H1 (cell line): ENCODE measurements at places on chromosomes 3 and 15. TPM values are rescaled to one million over a fixed set of nuclear protein-coding genes. Genes with fewer than 3 reads are reported as not detected.

Gene CLDN11
- 10.5 and 12.5 TPM in 2 replicates for total RNA-seq

- H3K4me1 ChIP-seq: no peaks in the 10 kb centered on the region; the same call in 1 of the 2 replicates
- H3K36me3 ChIP-seq: peaks cover 7% of the 10 kb centered on the region; the same call in 1 of the 2 replicates
- peak overlapping the region; percentile 96 for H3K4me3 ChIP-seq
- H3K27ac ChIP-seq: no peak overlapping the region
Measured at GRCh38 chr15:74616366-74616939, 817 bp downstream of the CLK3 start.

- no peaks in the 10 kb centered on the region for H3K36me3 ChIP-seq
- DNase-seq: no peak
- no peak overlapping the region for H3K27ac ChIP-seq
- H3K4me1 ChIP-seq: peaks cover 3% of the 10 kb centered on the region; the same call in 1 of the 2 replicates
- H3K4me3 ChIP-seq: no peak overlapping the region
Measured at GRCh38 chr15:99408236-99409096, 157.2 kb downstream of the LRRC28 start.

DNA sequence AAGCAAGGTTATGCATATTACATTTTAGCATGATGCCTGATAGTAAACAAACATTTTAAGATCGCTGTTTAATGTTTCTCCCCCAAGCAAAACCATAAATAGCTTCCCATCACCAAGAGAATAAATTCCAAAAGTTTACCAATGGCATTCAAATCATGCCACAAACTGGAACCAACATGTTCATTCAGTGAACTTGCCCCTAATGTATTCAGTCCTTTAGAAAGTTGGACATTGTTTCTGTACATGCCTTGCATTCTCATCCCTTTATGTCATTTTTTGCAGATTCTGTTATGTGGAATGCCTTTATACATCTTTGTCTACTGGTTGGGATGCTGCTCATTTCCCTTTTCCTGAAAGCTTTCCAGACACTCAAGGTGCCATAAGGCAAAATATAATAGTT, 105.5 kb downstream of the PYDC2 start:
- H3K4me3 ChIP-seq: no peak overlapping the region
- no peak for DNase-seq
- H3K27me3 ChIP-seq: no peaks in the 10 kb centered on the region
- no peaks in the 10 kb centered on the region for H3K36me3 ChIP-seq

- DNase-seq: no peak
- H3K27me3 ChIP-seq: no peaks in the 10 kb centered on the region
- no peaks in the 10 kb centered on the region for H3K36me3 ChIP-seq
Measured at GRCh38 chr3:1082108-1082507, 10.7 kb upstream of the CNTN6 start.

GRCh38 chr15:79849789-79850188, 47.0 kb downstream of the MTHFS start:
- H3K4me1 ChIP-seq: no peaks in the 10 kb centered on the region
- no peaks in the 10 kb centered on the region for H3K36me3 ChIP-seq
- no peaks in the 10 kb centered on the region for H3K27me3 ChIP-seq
- no peak overlapping the region for H3K27ac ChIP-seq
- DNase-seq: peak; percentile 58

Gene CHRM5
- total RNA-seq: not detected in 2 replicates

DNA sequence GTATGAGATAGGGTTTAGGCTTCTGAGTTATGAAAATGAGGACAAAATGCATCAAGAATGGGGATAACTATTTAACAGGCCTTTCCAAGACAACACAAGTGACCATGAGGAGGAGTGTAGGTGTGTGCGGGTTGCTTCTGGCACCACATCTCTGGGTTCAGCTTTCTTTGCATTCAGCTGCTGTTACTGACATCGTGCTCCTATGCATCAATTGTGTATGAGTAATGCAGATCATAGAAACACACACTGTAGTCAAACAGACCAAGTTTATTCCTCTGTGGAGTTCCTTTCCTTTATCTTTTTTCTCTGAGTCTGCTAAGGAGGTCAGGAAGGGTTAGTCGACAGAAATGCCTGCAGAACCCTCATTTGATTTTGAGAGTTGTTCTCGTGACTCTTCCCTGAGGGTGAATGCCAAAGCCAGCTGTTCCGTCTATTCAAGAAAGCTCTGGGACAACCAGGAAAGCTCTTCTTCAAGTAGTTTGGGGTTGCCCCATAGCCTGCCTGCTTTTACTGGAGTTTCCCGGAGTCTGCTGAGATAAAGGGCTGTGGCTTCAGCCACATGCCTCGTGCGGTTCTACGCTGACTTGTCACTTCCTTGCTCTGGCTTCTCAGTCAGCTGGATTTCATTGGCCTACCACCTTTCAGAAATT, 136.7 kb upstream of the TLE3 start:
- no peaks in the 10 kb centered on the region for H3K4me1 ChIP-seq
- no peak for DNase-seq
- H3K27me3 ChIP-seq: no peaks in the 10 kb centered on the region
- H3K27ac ChIP-seq: no peak overlapping the region
- H3K4me3 ChIP-seq: no peak overlapping the region

DNA sequence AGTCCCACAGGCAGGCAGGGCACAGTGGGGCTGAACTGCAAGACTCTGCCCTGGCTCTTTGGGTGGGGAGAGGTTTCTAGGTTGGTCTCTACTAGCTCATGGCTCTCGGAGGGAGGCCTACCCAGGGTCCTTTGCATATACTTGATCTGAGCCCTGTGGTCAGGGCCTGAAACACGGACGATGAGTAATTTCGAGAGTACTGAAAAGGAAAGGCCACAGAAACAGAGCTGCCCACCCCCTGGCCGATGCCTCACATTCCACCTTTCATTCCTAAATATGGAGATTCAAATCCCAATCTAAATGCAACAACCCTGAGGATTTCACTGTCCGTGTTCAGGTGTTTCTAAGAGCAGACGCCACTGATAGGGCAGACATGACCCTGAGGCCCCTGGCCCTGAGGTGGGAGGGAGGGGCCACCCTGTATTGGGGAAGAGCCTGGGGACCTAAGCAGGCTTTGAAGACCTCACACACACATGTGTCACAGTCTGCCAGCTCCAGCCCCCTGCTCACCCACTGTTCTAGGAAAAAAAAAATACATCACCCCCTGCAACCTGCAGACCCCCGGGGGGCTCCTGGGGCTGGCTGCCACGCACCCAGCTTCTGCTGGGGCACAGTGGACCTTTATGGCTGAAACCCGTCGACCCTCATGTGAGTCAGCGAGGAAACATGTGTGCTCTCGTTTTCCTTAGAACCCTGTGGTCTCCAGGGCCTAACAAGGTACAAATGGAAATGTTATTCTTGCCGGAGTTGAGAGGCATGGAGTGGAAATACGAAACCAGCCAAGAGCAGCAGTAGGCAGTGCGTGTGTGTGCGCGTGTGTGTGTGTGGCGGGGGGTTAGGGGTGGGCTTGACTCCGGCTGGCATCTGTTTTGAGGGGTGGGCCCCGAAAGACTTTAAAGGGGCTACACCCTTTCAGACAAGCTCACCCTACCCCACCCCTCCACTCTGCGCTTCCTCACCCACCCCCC, 112.7 kb downstream of the CHSY1 start:
- H3K36me3 ChIP-seq: no peaks in the 10 kb centered on the region
- H3K4me3 ChIP-seq: no peak overlapping the region
- no peak overlapping the region for H3K27ac ChIP-seq
- no peak for DNase-seq
- no peaks in the 10 kb centered on the region for H3K27me3 ChIP-seq

Gene MYH15
- 0.10 TPM in 1 of 2 replicates, not detected in the other for total RNA-seq

Gene SNX4
- total RNA-seq: 21.7 and 23.1 TPM in 2 replicates

DNA sequence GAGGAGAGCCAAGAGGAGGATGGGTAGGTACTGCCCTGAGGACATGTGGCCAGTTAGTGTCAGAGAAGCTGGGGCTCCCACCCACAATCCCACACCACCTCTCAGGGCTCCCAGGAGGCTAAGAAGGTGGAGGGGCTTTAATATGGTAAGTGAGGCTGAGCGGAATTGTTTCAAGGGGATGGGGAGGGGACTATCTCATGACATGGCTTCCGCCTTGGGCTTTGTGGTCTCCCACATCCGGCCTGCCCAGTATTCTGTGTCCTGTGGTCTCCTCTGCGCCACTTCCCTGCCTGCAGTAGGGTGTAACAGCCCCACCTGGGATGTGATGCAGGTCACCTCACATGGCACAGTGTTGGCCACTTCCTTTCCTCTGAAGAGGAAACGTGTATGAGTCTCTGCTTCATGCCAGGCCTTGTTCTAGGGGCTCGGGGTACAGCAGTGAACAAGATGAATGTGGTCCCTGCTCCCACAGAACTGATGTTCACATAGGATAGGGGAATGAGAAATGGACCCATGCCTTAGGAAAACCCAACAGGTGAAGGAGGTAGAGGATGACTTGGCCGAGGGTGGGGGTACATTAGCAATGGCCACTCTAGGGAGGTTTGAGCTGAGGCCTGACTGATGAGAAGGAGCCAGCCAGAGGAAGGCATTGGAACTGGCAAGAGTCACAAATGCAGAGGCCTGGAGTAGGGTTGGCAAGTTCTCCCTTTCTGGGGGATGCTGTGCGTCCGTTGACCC, 3.2 kb downstream of the NEIL1 start:
- H3K27ac ChIP-seq: no peak overlapping the region
- H3K27me3 ChIP-seq: no peaks in the 10 kb centered on the region
- H3K36me3 ChIP-seq: no peaks in the 10 kb centered on the region
- no peak overlapping the region for H3K4me3 ChIP-seq
- no peak for DNase-seq

Gene TMEM207
- total RNA-seq: not detected in 2 replicates

DNA sequence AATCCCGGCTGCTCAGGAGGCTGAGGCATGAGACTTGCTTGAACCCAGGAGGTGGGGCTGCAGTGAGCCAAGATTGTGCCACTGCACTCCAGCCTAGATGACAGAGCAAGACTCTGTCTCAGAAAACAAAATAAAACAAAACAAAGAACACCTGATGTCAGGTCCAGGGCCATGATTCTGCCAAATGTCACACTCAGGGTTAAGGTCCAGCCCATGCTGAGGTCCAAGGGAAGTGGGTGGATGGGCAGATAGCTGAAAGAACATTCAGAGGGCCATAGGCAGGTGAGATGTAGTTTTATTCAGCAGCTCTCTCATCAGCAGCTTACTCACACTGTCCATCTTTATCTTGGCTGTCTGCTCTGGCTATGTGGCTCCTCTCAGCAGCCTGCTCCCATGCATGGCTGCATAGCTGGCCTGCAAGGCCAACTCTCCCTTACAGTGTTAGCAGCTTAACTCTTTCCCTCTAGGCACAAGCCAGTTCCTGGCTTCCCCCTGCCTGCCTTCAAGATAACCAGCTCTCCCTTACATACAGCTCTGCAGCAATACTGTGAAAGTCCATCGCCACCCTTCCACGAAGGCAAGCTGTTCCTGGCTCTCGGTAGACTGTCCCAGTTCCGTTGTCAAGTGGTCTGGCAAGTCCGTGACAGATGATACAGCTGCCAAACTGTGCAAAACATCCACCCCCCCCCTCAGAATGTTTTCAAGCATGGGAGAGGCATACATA, 62.4 kb upstream of the SIAH2 start:
- H3K36me3 ChIP-seq: no peaks in the 10 kb centered on the region
- DNase-seq: no peak
- no peaks in the 10 kb centered on the region for H3K27me3 ChIP-seq
- H3K4me3 ChIP-seq: no peak overlapping the region
- no peak overlapping the region for H3K27ac ChIP-seq
- H3K4me1 ChIP-seq: no peaks in the 10 kb centered on the region

GRCh38 chr3:187016639-187017345, 86.5 kb downstream of the ST6GAL1 start:
- DNase-seq: peak; percentile 31
- H3K27ac ChIP-seq: no peak overlapping the region
- peaks cover 4% of the 10 kb centered on the region; the same call in 1 of the 2 replicates for H3K36me3 ChIP-seq

DNA sequence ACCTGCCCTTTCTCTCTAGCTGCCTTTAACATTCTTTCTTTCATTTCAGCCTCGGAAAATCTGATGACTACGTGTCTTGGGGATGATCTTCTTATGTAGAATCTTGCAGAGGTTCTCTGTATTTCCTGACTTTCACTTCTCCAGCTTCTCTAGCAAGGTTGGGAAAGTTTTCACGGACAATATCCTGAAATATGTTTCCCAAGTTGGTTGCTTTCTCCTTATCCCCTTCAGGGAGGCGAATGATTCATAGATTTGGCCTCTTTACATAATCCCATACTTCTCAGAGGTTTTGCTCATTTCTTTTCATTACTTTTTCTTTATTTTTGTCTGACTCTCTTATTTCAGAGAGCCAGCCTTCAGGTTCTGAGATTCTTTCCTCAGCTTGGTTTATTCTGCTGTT, 62.1 kb upstream of the CCDC54 start:
- no peaks in the 10 kb centered on the region for H3K36me3 ChIP-seq
- H3K4me3 ChIP-seq: no peak overlapping the region
- DNase-seq: no peak
- no peaks in the 10 kb centered on the region for H3K4me1 ChIP-seq
- H3K27ac ChIP-seq: no peak overlapping the region

DNA sequence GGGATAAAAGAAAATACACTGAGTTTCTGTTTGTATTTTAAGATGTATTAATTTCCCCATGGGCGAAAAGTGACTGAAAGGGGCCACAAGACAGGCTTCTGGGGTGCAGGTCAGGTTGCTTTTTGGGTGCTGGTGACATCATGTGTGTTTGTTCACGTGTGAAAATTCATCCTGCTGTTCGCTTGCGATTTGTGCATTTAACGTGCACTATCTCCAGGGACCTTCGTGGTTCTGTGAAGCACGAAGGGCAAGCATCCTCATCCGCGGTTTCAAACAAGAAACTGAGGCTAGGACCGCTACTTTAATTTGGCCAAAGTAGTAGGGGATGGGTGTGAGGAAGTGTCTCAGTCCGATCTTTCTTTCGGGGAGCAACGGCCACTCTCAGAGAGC, 1.6 kb upstream of the SMAD6 start:
- peak overlapping the region; percentile 83 for H3K4me3 ChIP-seq
- peaks cover 8% of the 10 kb centered on the region for H3K4me1 ChIP-seq
- H3K27ac ChIP-seq: no peak overlapping the region
- no peak for DNase-seq

DNA sequence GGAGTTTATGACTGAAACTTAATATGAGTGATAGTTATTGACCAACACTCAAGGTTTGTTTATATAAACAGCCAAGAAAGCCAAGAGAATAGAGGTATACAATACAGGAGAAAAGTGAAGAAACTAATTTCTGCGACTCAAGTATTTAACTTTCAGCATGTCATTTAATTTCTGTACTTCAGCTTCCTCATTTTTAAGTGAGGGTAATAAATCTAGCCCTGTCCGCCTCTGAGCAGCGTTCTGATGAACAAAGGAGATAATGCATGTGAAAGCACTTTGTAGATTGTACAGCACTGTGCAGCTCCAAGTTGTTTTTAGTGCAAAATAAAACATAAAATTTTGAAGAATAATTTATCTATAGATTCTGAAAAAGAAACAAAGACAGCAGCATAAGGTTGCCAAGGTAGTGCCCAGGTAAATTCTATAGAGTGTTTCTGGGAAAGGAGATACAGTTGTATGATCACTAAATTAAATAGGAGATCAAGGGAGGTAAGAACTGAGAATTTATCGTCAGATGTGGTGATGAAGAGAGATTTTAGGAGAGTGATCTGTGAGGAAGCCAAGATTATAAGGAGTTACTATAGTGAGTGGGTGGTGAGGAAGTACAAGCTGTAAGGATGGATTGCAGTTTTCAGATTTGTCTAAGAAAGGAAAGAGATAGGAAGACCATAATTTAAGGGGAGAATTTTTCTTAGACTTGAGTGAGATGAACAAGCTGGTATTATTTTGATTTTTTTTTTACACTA, 71.3 kb downstream of the RASA2 start:
- DNase-seq: no peak
- H3K36me3 ChIP-seq: peaks cover 18% of the 10 kb centered on the region; the same call in 1 of the 2 replicates
- no peak overlapping the region for H3K27ac ChIP-seq
- no peaks in the 10 kb centered on the region for H3K27me3 ChIP-seq
- no peak overlapping the region for H3K4me3 ChIP-seq

Gene FBXL22
- total RNA-seq: 0.47 and 0.54 TPM in 2 replicates

Gene COLQ
- 0.99 and 1.9 TPM in 2 replicates for total RNA-seq

GRCh38 chr3:180657094-180657493, 22.2 kb downstream of the CCDC39 start:
- no peak overlapping the region for H3K4me3 ChIP-seq
- H3K36me3 ChIP-seq: no peaks in the 10 kb centered on the region
- no peaks in the 10 kb centered on the region for H3K4me1 ChIP-seq
